GM23248 (cell line): ENCODE measurements at places on chromosomes 1 and 21.

DNA sequence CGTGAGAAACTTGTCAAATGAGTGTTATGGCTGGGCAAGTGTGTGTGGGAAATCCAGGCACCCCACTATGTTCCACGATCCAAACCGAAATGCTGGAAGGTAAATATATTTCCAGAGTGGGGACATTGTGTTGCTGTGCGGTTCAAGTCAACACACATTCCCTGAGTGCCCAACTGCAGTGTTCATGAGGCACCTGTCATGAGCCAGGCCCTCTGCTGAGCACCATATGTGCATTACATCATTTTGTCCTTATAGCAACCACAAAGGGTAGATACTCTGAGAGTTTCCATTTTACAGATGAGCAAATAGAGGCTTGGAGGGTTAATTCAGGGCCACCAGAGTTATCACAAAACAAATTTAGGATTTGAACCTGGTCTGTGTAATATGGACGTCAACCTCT is 59.9 kb upstream of the SOD1 start:
- DNase-seq: no peak

DNA sequence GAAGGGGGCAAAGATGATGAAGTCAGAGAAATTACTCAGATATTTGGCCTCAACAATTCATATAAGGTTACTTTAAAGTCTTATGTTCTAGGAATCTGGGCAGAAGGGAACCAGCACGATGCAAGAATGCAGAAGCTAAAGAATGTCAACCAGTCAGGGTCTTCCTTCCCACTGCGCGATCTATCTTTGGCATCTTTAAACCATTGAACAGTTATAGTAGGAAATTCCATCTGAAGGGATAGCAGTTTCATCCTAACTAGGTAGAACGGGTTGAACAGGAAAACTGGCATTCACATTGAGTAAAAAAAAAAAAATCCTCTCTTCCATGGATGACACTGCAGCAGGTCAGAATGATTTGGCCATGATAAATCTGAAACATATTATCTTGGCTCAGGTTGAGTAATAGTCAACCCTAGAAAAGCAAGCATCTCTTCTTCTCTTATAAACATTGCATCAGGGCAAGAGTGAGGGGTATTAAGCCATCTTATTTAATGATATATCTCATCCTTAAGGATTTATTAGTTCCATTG is 6.3 kb downstream of the CRCT1 start:
- no peak for DNase-seq

- no peak for DNase-seq
These were observed 106.9 kb upstream of the PTGFR start for GRCh38 chr1:78383923-78384322.

GRCh38 chr1:150186789-150187559 is 37.3 kb downstream of the PLEKHO1 start:
- peak; percentile 70 for DNase-seq

- DNase-seq: peak; percentile 58
These were observed 3.0 kb downstream of the FMO1 start for GRCh38 chr1:171251042-171251951.

GRCh38 chr21:32599526-32599925 is 12.7 kb downstream of the CFAP298 start:
- no peak for DNase-seq

GRCh38 chr1:205693421-205693991 is 13.2 kb upstream of the SLC45A3 start:
- DNase-seq: no peak

DNA sequence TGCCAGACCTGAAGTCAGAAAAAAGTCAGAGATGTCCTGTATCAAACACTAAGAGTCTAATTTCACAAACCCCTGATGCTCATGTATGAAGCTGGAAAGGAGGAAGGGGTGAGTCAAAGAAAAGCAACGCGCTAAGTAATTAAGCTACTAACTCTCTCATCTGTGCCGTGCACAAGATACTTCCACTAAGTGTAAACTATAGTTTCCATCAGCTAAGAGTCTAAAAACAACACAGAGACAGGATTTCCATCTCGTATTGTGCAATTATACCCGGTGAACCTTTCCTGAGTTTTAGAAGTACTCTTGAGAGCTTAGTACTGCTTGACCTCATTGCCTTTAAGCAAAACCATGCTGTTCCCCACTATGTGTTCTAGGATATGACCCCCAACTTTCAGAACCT is 19.0 kb downstream of the DNALI1 start:
- DNase-seq: peak; percentile 70

DNA sequence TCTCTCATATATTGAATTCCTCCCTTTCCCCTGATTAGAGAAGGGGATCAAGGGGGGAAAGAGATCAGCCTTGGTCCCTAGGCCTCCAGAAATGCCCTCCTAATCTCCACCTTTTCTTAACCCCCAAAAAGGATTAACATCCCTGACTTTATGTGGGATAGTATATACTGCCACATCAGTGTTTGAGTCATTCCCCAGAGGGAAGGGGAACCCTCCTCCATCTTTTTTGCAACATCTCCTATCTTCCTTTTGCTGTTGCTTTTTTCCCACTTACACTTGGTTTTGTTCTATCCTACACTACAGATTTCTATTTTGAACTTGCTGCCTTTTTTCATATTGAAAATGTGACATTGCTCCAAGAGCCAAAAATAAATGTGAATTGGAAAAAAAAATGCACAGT is 65.4 kb upstream of the PODN start:
- peak; percentile 24 for DNase-seq

- peak; percentile 1 for DNase-seq
These were observed 3.0 kb downstream of the OLFM3 start for GRCh38 chr1:101993710-101994109.

DNA sequence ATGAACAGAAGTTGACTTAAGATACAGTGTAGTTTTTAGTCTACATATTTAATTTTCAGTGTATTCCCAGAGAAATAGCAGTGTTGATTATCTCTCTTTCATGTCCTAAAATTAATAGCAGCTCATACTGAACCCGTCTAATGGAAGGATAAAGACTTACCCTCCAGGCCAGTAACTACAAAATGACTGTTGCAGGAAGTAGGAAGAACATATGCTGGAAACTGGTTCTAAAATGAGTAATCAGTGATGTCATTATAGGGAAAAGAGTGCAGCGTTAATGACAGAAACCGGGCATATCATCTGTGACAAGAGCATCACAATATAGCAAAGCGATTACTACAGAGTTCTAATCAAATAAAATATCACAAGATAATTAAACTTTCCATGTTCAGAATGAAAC is 385.5 kb downstream of the SMYD3 start:
- DNase-seq: no peak

GRCh38 chr1:110503471-110503870 is 15.5 kb downstream of the KCNA10 start:
- no peak for DNase-seq

DNA sequence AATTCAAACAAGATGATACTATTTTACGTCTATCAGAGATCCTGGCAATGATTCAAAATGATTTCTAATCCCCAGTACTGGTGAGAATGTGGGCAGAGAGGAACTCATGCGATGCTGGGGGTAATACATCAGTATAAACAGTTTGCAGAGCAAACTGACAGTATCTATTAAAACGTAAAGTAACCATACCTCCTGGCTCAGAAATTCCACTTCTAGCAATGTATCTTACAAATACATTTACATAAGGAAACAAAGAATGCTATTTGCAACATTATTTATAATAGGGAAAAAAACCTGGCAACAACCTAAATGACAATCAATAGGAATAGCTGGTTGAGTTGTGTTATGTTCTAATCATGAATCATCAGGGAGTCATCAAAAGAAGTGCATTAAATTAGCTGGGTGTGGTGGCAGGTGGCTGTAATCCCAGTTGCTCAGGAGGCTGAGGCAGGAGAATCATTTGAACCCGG is 15.9 kb downstream of the RCAN1 start:
- DNase-seq: peak; percentile 53

- no peak for DNase-seq
These were observed 262.9 kb upstream of the CACYBP start for GRCh38 chr1:174736831-174737230.

GRCh38 chr21:25688275-25689155 is 46.2 kb downstream of the ATP5PF start:
- DNase-seq: peak; percentile 20

DNA sequence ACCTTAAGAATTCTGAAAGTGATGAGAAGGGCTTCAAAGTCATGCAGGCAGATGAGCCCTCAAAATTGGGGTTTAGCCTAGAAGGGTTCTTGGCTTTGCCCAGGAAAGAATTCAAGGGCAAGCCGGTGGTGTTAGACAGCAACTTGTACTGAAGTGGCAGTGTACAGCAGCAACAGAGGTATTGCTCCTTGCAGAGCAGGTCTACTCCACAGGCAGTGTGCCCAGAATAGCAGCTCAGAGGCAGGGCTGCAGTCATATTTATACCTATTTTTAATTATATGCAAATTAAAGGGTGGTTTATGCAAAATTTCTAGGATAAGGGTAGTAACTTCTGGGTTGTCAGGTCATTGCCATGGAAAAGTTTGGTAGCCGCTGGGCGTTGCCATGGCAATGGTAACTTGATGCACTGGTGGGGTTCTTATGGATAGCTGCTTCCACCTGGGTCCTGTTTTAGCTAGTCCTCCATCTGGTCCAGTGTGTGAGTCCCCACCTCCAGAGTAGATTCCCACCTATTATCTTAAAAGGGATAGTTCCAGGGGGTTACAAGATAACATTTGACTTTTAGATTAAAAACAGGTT is 57.9 kb upstream of the CR2 start:
- DNase-seq: no peak

DNA sequence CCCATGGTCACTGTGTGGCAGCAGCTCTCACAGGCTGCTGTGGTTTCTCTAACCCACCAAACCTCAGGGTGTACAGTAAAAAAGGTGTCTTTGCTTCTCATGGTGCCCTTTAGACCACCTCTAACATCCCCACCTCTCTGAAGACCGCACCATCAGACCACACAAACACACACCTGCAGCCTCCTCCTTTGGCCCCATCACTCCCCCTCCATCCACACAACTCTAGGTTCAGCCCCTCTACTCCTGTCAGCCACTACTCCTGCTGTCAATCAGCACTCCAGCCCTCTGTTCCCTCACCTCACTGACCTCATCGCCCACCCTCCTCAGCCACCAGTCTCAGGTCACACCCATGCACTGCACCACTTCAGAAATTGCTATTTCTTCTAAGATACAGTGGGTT is 7.5 kb downstream of the ZNF692 start:
- no peak for DNase-seq

GRCh38 chr1:183871142-183871541 is 66.2 kb downstream of the RGL1 start:
- peak; percentile 81 for DNase-seq

- DNase-seq: no peak
These were observed 103.2 kb upstream of the RUNX3 start for GRCh38 chr1:25033030-25033827.

- DNase-seq: no peak
These were observed 10.0 kb downstream of the MYBPHL start for GRCh38 chr1:109296782-109297181.

- peak; percentile 88 for DNase-seq
These were observed 83.2 kb downstream of the TM2D1 start for GRCh38 chr1:61641578-61642336.

- DNase-seq: peak; percentile 60
These were observed 209.9 kb downstream of the FAF1 start for GRCh38 chr1:50750021-50750619.

DNA sequence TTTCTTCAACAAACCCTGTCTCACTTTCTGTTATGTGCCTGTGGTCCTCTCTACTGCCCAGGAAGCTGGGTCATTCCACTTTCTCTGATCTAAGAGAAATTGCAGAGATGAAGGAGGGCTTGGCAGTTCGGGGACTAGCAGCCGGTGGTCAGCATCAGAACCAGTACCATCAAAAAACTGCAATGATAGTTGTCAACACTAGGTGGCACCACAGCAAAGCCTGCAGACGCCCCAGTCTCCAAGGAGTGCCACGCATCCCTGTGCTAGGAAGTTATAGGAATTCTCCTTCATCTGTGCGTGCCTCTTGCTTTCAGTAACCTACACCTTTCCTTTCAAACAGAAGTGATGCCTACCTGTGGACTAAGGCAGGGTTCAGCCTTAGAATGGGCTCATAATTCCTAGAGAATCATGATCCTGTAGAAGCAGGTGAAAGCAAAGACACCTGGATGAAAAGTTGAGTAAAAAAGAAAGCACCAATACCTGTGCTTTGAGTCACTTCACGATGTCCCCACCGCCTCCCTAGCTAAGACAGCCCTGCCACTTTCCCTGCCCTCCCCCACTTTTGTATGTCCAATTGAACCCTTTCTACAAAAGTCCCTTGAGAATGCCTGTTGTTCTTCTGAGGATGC is 129.2 kb downstream of the ADAMTS1 start:
- DNase-seq: peak; percentile 73

GRCh38 chr1:18166929-18167328 is 59.3 kb downstream of the IGSF21 start:
- DNase-seq: no peak

- no peak for DNase-seq
These were observed 32.9 kb upstream of the MED18 start for GRCh38 chr1:28295936-28296335.

DNA sequence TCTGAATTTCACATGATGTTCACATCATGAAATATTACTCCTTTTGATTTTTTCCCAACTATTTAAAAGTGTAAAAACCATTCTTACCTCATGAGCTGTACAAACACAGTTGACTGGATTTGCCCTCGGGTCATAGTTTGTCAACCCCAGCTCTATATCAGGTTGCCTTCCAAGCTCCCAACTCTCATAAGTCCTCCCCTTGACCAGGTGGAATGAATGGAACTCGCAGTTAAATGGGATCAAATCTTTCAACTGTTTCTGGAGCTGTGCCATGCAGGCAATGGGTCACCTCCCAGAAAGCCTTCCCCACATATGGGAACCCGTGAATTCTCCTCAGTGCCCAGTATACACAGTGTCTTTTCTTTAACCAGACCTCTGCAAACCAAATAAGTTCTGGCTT is 169.8 kb upstream of the FOXD3 start:
- DNase-seq: no peak
